ENCODE measurements at places on chromosomes 12 and 14. TPM values are rescaled to one million over a fixed set of nuclear protein-coding genes. Genes with fewer than 3 reads are reported as not detected.

POTEG gene
- total RNA-seq, result not detected

DNA sequence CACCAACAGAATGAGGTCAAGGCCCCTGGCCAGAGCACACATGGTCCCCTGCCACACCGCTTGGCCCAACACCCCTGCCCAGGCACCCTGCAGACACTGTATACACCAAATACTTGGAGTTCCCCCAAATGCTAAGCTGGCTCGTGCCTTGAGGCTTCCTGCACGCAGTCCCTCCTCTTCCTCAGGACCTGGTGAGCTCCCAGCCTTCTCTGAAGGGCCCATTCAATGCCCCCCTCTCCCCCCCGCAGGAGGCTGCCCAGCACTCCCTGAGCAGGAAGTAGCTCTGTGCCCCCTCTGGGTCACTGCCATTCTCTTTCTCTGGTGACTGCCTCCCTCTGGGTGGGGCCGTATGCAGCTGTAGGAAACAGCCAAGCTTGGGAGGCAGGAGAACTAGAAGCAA is 75.3 kb downstream of the ITPK1 start:
- no peaks in the 10 kb centered on the region for H3K36me3 ChIP-seq
- H3K27ac ChIP-seq, result no peak overlapping the region
- H3K27me3 ChIP-seq, result no peaks in the 10 kb centered on the region
- no peak overlapping the region for H3K4me3 ChIP-seq

BBS10 gene
- 7.8 TPM for total RNA-seq

GRCh38 chr12:114339626-114340025 is 66.3 kb downstream of the TBX5 start:
- H3K27me3 ChIP-seq, result no peaks in the 10 kb centered on the region
- DNase-seq, result no peak
- H3K36me3 ChIP-seq, result no peaks in the 10 kb centered on the region
- H3K4me3 ChIP-seq, result no peak overlapping the region

GRCh38 chr12:117120787-117121186 is 21.6 kb upstream of the TESC start:
- no peak for DNase-seq
- H3K4me1 ChIP-seq, result peaks cover 6% of the 10 kb centered on the region
- no peaks in the 10 kb centered on the region for H3K36me3 ChIP-seq
- H3K27me3 ChIP-seq, result no peaks in the 10 kb centered on the region
- no peak overlapping the region for H3K27ac ChIP-seq

DNA sequence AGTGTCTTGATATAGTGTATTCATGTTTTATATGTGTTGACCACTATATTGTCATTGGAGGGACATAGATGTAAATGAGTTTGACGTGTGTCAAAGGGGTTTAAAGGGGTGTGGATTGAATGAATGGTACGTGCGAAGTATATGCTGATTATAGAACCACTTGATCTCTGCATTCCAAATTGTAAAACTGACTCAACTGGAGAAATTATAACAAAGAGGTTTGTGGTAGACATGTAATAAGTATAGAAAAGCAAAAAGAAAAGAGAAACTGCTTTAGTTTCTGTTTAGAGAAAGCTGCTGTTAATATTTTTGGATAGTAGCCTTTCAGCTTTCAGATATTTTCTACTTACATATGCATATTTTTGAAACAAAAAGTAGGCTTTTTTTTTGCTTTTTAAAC is 8.9 kb upstream of the MYRFL start:
- H3K27ac ChIP-seq, result no peak overlapping the region
- no peak for DNase-seq
- H3K36me3 ChIP-seq, result no peaks in the 10 kb centered on the region
- no peak overlapping the region for H3K4me3 ChIP-seq
- H3K4me1 ChIP-seq, result no peaks in the 10 kb centered on the region
- no peaks in the 10 kb centered on the region for H3K27me3 ChIP-seq

KRT73 gene
- not detected for total RNA-seq

KRT6A gene
- total RNA-seq, result not detected

DNA sequence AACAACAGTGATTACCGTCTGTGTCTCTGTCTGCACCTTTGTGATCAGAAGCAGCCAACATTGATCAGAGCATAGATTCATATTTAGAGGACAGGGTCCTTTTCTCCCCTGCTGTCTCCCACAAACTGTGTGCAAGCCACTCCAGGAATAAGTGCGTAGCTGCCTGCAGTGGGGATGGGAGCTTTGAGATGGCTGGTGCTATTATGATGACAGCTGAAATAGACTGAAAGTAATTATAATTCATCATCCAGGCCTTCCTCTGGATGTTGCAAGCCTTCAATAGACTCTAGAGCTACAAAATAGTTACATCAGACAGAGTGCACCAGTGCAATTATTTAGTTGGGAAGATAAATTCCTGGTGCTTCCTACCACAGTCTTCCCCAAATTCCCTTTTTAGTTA is 68.1 kb downstream of the BORCS5 start:
- no peaks in the 10 kb centered on the region for H3K27me3 ChIP-seq
- no peak overlapping the region for H3K4me3 ChIP-seq
- H3K4me1 ChIP-seq, result no peaks in the 10 kb centered on the region
- no peak for DNase-seq

DNA sequence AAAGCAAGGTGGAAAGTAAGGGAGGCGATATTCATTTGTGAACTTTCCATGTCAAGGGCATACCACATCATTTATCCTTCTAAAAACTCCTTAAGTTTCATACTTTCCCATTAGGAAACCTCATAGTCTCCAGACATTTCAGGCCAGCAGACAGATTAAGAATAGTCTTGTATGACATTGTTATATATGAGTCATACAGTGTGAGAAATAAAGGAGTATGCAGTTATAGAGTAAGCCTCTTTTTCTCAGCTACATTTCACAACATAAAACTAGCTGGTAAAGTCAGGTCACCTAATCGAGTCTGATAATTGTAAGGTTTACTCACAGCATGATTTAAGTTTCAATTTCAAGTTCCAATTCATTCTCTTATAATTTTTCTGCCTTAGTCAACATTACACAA is 164.3 kb downstream of the GRIP1 start:
- no peaks in the 10 kb centered on the region for H3K27me3 ChIP-seq
- no peak overlapping the region for H3K4me3 ChIP-seq
- no peaks in the 10 kb centered on the region for H3K4me1 ChIP-seq
- H3K36me3 ChIP-seq, result no peaks in the 10 kb centered on the region
- no peak overlapping the region for H3K27ac ChIP-seq

- DNase-seq, result no peak
- no peak overlapping the region for H3K4me3 ChIP-seq
- no peaks in the 10 kb centered on the region for H3K4me1 ChIP-seq
- no peaks in the 10 kb centered on the region for H3K36me3 ChIP-seq
Observed at GRCh38 chr14:102666635-102667034, 74.2 kb downstream of the RCOR1 start.

FGD4 gene
- 5.0 TPM for total RNA-seq

- no peak for DNase-seq
- H3K36me3 ChIP-seq, result no peaks in the 10 kb centered on the region
- H3K27ac ChIP-seq, result no peak overlapping the region
Observed at GRCh38 chr14:99190696-99191394, 81.2 kb downstream of the BCL11B start.

- no peak for DNase-seq
- H3K36me3 ChIP-seq, result no peaks in the 10 kb centered on the region
- H3K4me3 ChIP-seq, result no peak overlapping the region
- H3K4me1 ChIP-seq, result no peaks in the 10 kb centered on the region
Observed at GRCh38 chr14:86003998-86004397, 474.1 kb downstream of the FLRT2 start.

KLRC2 gene
- total RNA-seq, result not detected

- no peak overlapping the region for H3K27ac ChIP-seq
- no peaks in the 10 kb centered on the region for H3K27me3 ChIP-seq
- no peak for DNase-seq
- H3K4me1 ChIP-seq, result no peaks in the 10 kb centered on the region
Observed at GRCh38 chr12:15719230-15719629, 70.0 kb downstream of the EPS8 start.

DNA sequence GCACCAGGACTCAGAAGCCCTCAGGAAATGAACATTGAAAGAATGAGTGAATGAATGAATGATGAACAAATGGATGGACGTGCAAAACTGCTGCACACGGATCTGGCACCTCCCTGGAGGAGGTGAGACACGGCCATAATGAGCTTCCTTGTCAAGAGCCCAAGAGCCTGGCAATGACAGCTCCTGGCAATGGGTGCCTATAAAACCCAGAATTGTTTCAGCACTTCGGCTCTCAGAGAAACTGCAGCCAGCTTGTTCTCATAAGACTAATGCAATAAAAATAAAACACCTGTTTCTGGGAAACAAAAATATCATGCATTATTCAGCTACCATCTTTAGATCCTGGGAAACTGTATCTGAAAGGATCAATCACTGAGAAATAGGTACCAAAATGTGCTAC is 200.5 kb upstream of the SFSWAP start:
- no peak for DNase-seq
- no peak overlapping the region for H3K4me3 ChIP-seq
- no peaks in the 10 kb centered on the region for H3K36me3 ChIP-seq
- H3K27me3 ChIP-seq, result peaks cover 6% of the 10 kb centered on the region
- no peak overlapping the region for H3K27ac ChIP-seq

PLCZ1 gene
- total RNA-seq, result not detected

GRCh38 chr14:105476097-105476830 is 1.6 kb downstream of the CRIP2 start:
- no peaks in the 10 kb centered on the region for H3K36me3 ChIP-seq
- DNase-seq, result no peak
- H3K4me3 ChIP-seq, result peak overlapping the region; percentile 65
- no peaks in the 10 kb centered on the region for H3K27me3 ChIP-seq
- H3K27ac ChIP-seq, result peak overlapping the region; percentile 82

DNA sequence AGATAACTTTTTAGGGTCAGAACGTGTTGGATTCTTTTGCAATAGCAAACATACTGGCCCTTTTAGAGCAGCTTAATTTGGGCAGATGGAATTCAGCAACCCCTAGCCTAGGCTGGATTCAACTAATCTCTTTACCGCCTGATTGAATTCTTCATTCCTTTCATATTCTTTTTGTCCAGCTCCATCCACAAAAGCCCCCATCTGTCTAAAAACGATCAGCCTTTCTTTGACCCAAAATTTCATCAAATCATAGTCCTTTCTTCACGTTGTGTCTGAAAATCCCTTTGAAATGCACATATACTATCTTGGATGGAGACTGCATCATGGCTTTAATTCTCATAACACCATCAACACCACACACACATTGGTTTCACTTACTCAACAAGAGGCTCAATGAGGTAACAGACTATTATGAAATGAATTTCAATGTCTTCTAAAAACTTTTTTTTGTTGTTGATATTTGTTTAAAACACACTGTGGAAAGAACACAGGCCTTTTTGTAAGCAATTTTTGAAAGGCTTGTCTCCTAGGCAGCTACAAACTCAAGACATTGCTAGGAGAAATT is 128.0 kb upstream of the EEA1 start:
- DNase-seq, result no peak
- no peaks in the 10 kb centered on the region for H3K27me3 ChIP-seq
- no peaks in the 10 kb centered on the region for H3K4me1 ChIP-seq
- H3K36me3 ChIP-seq, result no peaks in the 10 kb centered on the region
- no peak overlapping the region for H3K4me3 ChIP-seq
- H3K27ac ChIP-seq, result no peak overlapping the region

Data from Panc1 (cell line).